Tongue (tissue), 3 donors: ENCODE measurements at places on chromosomes 7 and 10.

DNA sequence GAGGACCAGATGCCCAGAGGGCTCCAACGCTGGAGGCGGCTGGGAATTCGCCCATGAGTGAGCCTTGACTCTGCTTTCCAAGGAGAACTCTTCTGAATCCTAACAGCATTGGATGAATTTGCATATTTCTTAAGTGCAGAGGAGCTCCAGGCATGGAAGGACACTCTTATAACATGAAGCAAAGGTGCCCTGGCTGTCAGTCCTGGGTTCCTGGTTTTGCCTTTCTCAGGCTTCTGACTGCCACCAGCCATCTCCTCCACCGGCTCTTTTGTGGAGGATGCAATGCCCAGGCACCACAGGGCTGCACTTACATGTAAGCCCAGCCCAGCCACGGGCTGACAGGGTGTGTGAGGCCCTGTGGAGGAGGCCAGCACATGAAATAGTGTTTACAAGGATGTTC lies 8.2 kb downstream of the CLRN3 start:
- no peak for DNase-seq

DNA sequence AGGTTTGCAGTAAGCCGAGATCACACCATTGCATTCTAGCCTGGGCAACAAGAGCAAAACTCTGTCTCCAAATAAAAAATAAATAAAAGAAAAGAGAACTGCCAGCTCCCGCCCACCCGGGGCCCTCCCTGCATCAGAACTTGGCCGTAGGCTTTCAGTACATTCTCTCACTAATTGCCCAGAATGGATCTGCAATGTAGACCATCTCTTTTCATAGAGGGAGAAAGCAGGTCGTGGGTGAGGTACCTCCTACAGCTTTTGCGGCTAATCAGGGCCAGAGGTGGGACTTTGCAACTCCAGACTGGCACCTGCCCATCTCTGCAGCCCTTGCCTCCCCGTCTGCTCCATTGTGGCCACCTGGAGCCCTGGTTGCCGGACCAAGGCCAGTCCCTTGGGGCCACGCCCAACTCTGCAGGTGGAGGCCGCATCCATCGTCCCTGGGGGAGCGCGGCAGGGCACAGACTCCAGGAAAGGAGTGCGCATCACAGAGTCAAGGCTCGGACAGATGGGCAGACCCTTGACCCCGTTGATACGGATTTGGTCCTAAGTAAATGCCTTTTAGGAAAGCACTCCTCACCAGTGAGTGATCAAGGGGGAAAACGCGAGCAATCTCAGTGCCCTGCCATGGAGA lies 179.1 kb upstream of the SH2B2 start:
- no peak for DNase-seq

DNA sequence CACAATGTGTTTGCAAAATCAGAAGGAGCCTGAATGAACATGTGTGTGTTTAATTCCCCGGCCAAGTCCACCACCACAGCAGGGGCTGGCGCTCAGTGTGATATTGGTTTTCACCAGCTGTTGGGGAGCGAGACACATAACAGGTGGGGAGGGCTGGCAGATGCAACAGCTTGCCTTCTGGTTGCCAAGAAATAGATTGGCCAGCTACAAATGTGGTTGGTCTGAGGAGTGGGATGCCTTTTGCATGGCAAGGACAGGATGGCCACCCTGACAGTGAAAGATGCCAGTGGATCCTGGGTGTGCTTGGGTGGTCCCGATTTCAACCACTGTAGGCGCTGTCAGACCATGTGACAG lies 292.5 kb upstream of the FZD8 start:
- peak; percentile 96 for DNase-seq

DNA sequence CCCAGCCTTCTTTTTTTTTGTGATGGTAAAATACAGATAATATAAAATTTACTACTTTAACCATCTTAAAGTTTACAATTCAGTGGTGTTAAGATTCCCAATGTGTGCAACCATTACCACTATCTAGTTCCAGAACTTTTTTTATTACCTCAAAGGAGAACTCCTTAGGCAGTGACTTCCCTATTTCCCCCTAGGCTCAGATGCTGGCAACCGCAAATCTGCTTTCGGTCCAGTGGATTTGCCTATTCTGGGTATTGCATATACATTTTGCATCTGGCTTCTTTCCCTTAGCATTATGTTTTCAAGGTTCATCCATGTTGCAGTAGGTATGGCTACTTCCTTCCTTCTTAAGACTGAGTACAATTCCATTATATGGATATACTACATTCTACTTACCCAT lies 56.5 kb downstream of the AFAP1L2 start:
- DNase-seq = no peak

DNA sequence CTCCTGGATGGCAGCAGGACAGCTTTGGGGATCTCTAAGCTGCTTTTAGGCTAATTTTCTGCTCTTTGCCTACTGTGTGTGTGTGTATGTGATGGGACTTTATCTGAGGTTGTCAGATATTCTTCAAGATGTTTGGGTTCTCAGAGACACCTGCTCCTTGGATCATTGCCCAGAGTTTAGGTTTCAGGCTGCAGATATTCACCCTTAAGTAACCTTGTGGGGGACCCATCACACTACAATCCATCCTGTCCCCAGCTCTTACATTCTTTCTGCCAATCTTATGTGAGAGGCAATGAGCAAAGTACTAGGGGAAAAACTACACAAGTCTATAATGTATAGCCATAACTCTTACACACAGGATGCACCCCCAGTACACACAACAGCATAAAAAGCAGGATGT lies 263.0 kb upstream of the ZWINT start:
- DNase-seq = no peak

GRCh38 chr10:72123616-72124015 lies 35.3 kb upstream of the SPOCK2 start:
- no peak for DNase-seq

DNA sequence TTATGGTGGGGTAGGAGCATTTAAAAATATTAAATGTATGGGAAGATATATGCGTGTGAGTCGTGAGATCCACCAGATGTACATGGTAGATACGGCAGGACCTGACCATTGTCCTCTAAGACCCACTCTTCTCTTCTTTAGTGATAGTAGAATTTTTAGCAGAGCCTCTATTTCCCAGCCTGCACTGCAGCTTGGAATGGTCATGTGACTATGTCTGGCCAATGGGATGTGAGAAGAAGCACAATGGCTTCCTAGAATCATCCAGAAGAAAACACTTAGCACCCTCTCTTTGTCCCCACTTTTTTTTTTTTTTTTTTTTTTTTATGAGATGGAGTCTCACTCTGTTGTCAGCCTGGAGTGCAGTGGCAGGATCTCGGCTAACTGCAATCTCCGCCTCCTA lies 86.6 kb upstream of the CYTH3 start:
- no peak for DNase-seq

GRCh38 chr7:157271991-157272324 lies 64.8 kb upstream of the DNAJB6 start:
- DNase-seq = peak; percentile 81

GRCh38 chr7:107854989-107855388 lies 36.0 kb upstream of the DLD start:
- DNase-seq = no peak

GRCh38 chr7:85114342-85114741 lies 72.5 kb downstream of the SEMA3D start:
- no peak for DNase-seq

GRCh38 chr10:128896116-128896795 lies 570.8 kb upstream of the MGMT start:
- peak; percentile 93 for DNase-seq

- no peak for DNase-seq
These were observed 242.9 kb downstream of the PTEN start for GRCh38 chr10:88106366-88106765.

- DNase-seq = no peak
These were observed 214.8 kb upstream of the ADO start for GRCh38 chr10:62589689-62590088.

GRCh38 chr7:55273186-55273980 lies 91.8 kb upstream of the LANCL2 start:
- no peak for DNase-seq

DNA sequence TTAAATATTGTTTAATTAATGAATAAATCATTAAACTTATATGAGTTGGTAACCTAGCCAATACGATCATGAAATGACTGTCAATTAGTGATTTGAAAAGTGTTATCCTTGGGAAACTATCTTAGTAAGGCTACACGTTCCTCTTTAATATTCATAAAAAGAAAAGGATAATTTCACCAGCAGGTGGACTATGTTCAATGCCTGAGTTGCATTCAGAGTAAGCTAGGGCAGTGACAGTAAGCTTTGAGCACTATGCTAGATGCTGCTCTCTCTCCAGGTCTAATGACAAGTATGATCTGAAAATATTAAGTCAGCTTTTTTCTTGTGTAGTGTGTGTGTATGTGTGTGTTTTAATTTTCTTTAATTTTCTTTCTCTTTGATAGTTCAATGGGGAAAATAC lies 486.3 kb upstream of the PCDH15 start:
- peak; percentile 2 for DNase-seq
